COR-L47 (cell line): ENCODE measurements at places on chromosomes 5 and 9.

DNA sequence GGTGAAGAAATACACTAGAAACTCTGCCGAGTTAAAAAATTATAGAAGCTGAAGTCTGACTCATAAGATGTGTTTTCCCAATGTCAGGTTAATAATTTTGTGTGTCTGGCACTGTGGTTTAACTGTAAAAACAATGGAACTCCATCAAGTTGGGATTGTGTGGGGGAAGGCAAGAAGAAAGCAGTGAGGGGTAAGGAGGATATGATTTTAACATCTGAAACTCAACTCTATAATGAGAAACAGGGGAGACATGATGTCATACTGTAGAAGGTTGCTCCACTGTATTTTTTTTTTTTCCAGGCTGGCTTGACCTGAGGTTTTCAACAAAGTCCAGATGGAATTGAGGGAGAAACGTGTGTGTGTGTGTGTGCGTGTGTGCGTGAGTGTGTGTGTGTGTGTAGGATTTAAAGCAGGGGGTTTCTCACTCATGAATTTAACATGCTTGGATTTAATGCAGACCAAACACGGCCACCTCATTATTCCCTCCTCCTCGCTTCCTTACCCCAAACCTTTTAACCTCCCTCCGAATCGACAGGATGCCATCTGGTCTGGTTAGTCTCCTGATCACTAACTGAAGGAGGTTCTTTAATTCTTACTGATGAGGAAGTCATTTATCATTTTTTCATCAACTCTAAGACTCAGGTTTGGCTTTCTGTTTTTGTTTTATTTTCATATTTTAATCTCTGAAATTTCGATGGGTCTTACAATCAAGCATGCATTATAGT, 140.2 kb upstream of the LPAR1 start:
- no peak for DNase-seq

GRCh38 chr5:180170106-180170809, 38.8 kb downstream of the RASGEF1C start:
- no peak for DNase-seq

DNA sequence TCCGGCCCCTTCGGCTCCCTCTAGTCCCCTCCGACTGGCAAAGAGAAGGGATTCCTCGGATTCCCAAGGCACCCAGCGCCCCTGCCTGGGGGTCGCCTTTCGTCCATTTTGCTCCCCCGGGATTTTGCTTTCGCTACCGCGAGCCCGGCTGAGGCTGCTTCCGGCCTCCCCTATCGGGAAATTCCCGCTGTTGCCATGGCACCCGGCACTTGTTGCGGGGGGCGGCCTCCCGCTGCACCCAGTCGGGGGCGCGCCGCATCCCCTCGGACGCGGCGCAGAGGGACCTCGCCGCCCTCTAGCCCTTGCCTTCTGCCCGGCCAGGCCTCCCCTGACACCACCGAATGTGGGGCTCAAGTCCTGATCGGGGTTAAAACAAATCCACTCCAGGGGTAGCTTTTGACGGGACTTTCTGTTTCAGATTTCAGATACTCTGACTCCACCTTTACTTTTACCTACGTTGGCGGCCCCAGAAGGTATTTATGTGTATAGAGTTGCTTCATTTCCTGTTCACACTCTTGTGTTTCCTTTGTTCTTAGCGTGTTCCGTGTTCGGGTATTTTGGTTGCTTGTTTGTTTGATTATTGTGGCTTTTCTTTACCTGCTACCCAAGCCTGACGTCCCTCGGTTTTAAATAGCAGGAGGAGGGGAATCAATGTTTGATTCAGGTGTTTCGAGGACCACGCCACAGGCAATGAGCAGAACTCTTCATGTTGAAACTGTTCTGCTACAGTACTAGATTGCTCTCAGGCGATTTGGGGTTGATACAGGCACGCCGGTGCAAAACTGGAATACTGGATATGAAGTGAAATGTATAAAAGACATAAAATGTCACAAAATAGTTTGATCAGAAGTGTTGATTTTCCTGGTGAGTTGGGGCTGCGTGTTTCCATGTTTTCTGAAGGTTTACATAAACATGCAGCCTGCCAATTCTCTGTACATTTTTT, 1.5 kb downstream of the PARP8 start:
- DNase-seq = peak; percentile 78

- DNase-seq = no peak
These were observed 66.7 kb downstream of the IQGAP2 start for GRCh38 chr5:76469656-76470290.

GRCh38 chr9:89145097-89145496, 33.5 kb downstream of the SHC3 start:
- DNase-seq = no peak

DNA sequence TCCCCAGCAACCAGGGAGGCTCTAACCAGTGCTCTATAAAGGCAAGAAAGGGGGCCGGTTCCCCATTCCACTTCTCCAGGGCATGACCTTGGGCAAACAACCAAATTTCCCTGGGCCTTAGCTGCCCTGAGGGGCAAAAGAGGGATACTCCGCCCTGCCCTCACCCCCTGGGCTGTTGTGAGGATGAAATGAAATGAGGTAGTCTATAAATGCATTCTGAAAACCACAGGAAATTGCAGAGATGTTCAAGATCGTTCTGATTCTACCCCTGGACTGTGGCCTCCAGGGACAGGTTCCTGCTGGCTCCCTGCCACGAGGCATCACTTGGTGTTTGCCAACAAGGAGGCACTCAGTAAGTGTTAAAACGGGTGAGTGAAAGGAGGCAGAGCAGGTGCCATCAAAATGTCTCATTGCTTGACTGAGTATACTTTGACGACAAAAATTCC, 5.7 kb downstream of the RAPGEF1 start:
- DNase-seq = peak; percentile 48

GRCh38 chr9:99180199-99180598, 41.5 kb downstream of the ALG2 start:
- DNase-seq = no peak

DNA sequence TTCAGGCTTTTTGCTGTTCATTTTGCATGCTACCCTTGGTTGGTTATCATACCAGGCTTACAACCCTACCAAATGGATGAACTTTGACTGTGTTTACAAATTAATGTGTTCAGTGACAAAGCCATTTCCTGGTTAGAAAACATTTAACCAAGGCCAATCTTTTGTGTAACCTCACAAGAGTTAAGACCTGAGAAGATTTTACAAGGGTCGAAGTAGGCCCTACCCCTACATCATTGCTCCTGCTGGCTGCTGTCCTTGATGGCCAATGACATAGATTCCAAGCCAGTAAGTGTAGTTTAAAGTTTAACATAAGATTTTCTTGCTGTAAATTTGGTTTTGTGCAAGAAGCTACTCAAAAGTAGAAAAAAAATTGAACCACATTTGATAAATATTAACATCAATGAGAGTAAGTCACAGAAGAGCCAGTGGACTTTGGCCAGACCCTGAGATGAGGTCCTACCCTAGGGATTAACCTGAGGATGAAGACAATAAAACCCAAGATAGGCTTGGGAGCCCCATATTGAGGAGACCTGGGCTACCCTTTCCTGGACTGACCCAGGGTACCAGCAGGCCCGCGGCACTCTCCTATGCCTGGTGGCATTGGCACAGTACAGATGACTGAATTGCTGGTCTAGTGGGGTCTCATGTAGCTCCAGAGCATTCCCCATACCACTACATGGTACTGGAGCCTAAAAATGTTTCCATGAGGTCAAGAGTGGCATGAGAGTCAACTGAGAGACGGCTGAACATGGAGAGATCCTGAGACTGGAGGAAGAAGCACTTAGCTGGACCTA, 8.3 kb downstream of the C1QTNF3 start:
- DNase-seq = no peak

DNA sequence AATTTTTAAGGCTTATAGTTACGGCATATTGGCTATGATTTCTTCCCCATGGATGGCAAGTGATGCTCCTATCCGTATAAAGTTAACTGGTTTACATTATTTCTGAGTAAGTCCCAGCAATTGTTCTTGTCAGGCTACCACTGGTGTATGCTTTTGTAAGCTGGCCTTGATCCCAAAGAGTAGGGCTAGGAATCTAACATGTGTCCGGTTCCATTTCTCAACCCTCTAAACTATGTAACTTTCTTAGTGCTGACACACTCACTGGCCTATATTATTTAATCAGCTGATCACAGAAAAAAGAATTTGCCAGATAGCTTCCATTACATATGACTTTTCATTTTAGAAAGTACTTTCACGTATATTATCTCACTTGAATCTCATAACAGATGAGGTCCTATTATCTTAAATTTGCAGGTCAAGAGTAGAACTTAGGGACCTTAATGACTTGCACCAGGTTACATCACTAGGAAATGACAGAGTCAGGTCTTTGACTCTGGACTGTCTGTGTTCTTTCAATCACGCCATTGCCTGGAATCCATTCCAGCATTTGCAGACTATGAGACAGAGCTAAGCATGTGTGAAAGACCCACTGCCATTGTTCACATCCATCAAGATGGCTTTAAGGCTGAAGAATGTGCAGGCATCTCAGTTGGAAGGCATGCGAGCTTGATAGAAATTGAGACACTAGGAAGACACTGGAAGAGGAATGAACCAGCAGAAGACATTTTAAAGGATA, 362.9 kb downstream of the ARRDC3 start:
- DNase-seq = no peak

- DNase-seq = no peak
These were observed 14.2 kb downstream of the SLIT3 start for GRCh38 chr5:169286572-169287300.

GRCh38 chr9:76116913-76117312, 226.4 kb downstream of the PCSK5 start:
- no peak for DNase-seq

DNA sequence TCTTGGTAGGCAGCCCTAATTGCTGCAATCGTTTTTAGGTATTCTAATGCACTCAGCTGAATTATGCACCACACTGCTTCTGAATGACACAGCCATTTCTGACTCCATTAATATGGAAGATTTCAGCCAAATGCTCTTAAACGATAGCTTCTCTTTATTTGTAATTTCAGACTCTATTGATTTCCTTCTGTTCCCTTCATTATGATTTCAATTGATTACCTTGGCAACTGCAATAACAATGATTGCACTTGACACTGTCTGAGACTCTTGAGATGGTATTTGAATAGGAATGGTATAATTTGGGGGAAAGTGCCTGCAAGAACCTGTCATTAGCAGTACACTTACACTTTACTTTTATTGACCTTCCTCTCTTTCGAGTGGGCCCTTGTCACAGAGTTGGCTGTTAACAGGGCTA, 296.1 kb upstream of the DMAC1 start:
- DNase-seq = peak; percentile 86

- DNase-seq = no peak
These were observed 677.9 kb upstream of the SEMA6A start for GRCh38 chr5:117252566-117252965.

- DNase-seq = no peak
These were observed 31.7 kb downstream of the NRG2 start for GRCh38 chr5:140011297-140011802.

DNA sequence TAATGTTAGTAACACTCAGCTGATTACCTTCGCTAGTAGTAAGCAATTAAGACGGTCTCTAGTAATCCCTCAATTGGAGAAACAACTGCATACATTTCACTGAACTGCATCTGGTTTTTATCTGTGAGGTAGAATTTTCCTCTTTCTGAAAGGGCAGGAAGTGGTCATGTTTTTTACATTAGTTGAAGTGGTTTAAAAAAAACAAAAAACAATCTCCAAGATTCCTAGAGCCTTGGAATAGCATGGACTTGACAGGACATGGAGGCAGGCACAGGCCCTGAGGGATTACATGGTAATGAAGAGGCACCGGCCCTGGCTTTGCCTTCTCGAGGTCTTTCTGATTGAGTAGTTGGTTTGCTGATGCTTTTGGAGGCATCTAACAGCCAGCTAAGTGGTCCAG, 25.8 kb downstream of the THBS4 start:
- DNase-seq = no peak

DNA sequence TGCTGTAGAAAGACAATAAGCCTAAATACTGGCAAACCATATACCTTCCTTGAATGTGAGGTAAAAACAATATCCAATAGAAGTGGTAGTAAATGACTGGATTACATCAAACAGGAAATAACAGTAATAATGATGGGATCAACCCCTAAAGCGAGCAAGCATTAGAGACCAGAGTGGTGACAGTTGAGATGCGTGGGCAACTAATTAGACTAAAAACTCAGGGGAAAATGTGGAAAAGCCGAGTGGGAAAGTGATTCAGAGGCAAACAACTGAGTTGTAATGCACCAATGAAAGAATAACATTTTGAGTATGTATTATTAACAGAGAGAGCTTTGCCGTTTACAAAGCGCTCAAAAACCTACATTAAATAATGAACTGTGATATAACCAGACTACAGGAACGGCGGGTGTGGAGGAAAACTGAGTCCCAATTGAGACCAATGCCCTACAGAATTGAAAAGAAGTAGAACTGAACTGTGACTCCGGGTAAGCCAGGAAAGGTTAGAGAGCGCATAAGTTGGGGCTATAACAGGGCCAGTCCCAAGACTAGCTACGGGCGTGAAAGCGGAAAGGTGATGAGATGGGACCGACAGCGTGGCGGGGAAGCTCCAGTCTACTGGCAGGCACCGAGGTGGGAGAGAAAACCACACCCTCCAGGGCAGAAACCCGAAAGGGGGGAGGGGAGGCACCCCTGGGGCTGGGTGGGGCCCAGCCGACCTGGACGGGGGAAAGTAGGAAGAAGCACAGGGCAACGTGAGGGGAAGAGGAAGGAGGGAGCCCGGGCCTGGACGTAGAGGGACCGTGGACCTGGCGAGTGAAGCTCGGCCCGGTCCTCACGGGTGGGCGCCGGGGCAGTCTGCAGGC, 592 bp downstream of the UBAP2 start:
- DNase-seq = peak; percentile 29

DNA sequence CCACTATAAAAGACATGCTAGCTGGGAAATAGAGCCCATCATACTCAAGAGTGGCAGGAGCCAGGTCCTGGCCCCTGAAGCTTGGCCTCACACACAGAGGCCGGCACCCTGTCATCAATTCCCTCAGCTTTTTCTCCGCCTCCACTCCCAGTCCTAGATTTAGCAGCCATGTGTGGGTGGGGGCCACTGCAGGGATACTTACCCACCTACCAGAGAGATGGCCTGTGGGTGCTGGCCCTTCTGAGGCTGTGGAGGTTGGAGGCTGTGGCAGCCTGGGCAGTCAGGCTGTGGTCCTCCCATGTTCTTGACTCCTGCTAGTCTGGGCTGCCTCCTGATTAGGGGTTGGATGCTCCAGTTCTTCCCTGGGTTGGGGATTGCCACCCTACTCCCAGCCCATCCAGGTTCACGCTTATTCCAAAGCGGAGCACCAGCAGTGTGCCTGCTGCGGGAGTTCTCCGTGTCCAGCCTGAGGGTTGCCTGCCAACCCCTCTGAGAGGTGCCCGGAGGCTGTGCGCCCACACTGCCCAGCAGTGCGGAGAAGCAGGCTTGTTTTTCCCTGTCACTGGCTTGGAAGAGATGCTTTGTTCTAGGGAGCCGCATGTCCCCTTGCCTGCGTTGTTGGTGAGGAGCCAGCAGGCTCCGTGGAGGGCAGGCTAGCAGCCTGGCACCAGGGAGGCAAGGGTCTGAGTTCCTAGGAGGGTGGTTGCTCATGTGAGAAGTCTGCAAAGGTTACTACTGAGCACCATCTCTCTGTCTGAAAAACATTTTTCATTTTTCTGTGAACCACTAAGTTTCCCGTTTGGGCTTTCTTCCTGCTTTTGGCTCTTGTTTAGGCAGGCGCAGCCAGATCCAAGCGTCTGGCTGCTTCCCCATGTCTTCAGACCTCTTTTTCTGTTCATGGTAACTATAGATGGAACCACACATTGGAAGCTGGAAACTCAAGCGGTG, 7.5 kb downstream of the SLC22A5 start:
- no peak for DNase-seq

GRCh38 chr5:132237670-132238069, 10.0 kb upstream of the P4HA2 start:
- no peak for DNase-seq

GRCh38 chr9:64061013-64061627, 1223.9 kb downstream of the FOXD4L5 start:
- DNase-seq = no peak

- no peak for DNase-seq
These were observed 48.0 kb downstream of the CAMK2A start for GRCh38 chr5:150241298-150242160.
